ENCODE measurements at places on chromosomes 2 and 18.

- DNase-seq: no peak
Observed at GRCh38 chr2:42141687-42142546, 27.2 kb upstream of the EML4 start.

- DNase-seq: no peak
Observed at GRCh38 chr2:165587335-165587938, 117.9 kb downstream of the CSRNP3 start.

GRCh38 chr2:47265158-47265557 is 110.0 kb upstream of the STPG4 start:
- no peak for DNase-seq

GRCh38 chr2:158955842-158956365 is 12.5 kb upstream of the TANC1 start:
- DNase-seq: no peak

- DNase-seq: no peak
Observed at GRCh38 chr2:34121076-34121475, 522.0 kb upstream of the FAM98A start.

DNA sequence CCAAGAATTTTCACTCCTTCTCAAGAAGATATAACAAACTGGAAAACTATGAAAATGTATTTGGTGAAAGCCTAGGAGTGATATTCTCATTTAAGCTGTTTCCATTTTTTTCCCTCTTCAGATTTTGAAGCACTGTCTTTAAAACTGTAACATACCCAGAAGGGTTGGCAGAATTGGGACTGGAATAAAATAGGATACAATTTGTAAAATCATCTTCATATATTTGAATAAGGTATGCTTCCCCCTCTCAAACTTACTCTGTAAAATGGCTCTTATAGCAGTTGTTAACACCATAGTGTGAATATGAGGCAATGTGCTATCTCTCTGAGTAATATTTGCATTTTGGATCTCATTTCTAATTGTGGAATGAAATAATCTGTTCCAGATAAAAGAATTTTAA is 676.4 kb downstream of the ARHGAP15 start:
- DNase-seq: no peak

DNA sequence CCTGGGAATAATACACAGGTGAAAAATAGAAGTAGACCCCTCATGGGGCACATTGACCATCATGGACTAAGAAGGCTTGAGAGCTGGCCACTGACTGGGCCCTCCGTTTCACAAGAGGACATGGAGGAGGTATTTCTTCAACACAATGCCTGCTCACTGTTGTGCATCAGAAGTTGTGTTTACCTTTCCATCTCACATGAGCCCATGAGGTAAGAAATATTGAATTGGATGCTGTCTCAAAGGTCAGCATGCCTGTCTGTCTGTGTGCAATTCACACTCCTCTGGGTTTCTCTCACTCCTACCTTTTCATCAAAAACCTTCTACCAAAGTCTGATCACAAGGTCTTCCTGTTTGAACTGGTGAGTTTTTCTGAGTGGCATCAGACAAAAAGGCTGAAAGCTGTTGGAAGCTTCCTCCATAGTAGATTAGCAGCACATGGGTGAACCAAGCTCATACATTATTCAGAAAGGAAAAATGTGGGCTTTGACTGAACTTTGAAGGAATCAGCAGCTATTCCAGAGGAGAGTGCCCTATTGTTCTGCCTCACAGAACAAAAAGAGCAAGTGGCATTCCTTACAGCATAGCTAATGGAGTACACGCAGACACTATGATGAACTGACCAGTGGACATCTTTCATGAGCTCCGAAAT is 143.2 kb upstream of the RND3 start:
- no peak for DNase-seq

GRCh38 chr2:9811679-9812511 is 31.4 kb upstream of the TAF1B start:
- no peak for DNase-seq

DNA sequence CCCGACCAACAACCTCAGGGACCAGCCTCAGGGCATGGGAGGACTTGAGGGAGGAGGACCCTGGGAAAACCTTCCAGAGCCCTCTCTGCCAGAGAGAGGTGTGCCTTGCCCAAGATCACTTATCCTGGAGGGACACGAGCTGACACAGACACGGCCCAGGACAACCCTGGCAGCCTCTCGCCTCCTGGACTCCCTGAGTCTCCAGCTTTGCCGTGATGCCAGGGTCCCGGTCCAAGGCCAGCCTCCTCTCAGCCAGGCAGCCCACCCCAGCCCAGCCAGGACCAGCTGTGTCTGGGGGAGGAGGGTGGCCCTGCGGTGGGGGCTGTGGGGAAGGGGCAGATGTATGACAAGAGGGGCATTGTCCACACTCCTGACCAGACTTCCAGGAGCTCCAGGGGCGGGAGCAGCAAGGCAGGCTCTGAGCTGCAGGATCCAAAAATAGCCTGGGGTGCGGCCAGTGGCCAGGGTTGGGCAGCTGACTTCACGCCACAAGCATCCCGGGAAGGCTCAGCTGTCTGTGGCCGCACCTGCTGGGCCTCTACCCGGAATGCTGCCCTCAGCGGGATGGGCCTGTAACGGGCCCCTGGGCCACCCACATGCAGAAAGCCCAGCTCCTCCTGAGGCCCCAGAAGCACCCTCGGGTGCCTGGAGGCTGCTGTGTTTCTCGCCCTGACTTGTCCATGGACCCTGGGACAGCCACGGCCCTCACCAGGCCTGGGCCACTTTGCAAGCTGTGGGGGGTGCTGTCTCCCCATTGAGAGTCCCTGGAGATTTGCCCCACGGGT is 65.5 kb upstream of the GPC1 start:
- DNase-seq: no peak

DNA sequence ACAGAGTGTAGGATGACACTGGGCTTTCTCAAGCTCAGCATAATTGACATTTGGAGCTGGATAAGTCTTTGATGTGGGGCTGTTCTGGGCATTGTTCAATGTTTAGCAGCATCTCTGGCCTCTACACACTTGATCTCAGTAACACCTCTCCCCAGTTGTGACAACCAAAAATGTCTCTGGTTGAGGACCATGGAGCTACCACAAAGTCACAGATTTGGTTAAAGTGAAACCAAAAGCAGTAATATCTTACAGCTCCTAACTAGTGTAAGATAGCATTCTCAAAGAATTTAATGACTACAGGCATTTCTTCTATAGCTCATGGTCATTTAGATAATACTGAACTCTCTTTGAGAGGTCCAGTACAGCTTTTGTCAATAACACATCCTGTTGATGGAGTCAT is 23.4 kb upstream of the PAX3 start:
- DNase-seq: no peak

DNA sequence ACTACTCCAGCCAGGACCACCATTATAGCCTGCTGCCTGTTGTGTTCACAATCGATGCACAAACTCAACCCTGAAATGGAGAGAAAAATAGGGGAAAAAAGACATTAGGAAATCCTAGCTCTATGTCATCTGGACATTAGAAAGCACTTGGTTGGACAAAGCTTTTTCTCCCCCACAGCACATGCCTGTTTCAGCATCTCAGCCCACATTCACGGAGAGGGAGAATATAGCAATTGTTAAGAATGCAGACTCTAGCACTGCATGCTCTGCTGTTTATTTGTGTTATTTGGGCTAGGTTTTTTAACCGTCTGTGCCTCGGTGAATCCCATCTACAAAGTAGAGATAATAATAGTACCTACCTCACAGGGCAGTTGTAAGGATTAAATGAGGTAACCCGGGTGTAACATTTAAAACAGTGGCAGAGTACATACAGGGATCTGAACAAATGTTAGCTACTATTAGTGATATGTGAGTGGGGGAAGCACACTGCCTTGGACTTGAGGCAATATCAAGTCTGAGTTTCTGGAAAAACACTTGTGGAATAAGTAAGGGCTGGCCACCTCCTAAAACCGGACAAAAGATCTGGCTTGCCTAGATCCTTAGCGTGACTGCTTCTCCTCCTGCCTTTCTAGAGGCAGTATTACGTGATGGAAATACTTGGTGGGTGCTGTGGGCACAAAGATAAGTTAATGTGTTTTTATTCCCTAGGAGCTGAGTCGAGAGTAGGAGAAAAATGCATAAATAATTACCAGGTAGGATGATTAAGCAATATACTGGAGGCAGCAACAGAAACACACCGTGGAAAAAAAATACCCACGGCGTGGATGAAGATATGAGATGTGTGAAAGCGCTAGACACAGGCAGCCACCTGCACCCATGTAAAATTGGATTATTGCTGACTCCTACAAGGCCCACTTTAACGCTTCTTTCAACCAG is 1.0 kb upstream of the PPP1CB start:
- DNase-seq: no peak

GRCh38 chr2:109439390-109439786 is 174.4 kb downstream of the SEPTIN10 start:
- DNase-seq: no peak

GRCh38 chr2:153163055-153163454 is 315.5 kb downstream of the RPRM start:
- DNase-seq: no peak

DNA sequence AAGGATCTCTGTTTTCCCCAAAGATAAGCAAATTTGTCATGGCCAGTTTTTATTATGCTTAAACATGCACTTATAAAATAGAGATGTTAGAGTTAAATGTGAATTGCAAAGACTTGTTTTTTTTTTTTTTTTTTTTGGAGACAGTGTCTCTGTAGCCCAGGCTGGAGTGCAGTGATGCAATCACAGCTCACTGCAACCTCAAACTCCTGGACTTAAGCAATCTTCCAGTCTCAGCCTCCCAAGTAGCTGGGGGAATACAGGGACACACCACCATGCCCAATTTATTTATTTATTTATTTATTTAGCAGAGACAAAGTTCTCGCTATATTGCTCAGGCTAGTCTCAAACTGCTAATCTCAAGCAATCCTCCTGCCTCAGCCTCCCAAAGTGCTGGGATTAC is 15.1 kb downstream of the PHOSPHO2 start:
- no peak for DNase-seq

GRCh38 chr2:74100254-74101216 is 47.2 kb downstream of the BOLA3 start:
- no peak for DNase-seq

DNA sequence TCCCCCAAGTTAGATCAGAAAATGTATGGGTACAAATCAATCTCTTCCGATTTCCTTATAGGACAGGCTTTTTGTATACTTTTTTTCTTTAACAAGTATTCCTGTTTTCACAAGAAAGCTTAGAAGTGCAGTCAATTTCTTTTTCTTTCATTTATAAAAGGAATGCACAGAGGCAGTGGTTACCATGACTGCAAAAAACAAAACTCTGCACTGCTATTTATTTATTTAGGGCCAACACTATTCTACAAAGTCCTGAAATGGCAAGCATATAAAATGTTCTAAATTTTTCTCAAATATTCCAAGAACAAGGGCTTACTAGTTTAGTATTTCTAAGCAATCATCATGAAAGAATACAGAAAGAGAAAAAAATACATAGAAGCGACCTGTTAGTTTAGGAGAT is 22.2 kb downstream of the ATAD2B start:
- DNase-seq: no peak

DNA sequence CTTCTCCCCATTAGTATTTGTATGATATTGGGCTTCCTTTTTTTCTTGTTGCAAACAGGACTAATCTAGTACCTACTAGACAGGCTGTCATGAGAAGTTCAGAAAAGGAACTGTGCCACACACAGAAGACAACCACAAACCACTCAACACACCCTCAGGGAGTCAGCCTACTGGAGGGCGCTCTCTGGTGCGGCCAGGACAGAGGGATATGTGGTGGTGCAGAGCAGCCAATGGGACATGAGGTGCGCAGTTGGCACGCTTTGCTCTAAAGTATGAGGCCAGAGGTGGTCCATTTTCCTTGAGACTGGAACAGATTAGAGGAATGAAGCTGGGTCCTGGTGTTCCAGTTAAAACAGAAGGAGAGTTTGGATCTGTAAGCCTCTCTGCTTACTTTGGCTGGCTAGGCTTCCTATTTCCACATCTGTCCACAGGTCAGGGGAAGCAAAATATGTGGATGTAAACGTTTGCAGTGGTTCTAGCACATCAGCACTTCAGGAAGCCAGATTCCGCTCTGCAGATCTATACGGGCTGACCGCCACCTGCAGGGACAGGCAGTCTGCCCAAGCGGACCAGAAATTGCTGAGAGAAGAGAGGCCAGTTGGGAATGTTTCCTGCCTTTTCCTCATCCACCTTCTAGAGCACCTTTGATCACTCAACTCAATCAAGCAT is 114.1 kb downstream of the GFPT1 start:
- no peak for DNase-seq

DNA sequence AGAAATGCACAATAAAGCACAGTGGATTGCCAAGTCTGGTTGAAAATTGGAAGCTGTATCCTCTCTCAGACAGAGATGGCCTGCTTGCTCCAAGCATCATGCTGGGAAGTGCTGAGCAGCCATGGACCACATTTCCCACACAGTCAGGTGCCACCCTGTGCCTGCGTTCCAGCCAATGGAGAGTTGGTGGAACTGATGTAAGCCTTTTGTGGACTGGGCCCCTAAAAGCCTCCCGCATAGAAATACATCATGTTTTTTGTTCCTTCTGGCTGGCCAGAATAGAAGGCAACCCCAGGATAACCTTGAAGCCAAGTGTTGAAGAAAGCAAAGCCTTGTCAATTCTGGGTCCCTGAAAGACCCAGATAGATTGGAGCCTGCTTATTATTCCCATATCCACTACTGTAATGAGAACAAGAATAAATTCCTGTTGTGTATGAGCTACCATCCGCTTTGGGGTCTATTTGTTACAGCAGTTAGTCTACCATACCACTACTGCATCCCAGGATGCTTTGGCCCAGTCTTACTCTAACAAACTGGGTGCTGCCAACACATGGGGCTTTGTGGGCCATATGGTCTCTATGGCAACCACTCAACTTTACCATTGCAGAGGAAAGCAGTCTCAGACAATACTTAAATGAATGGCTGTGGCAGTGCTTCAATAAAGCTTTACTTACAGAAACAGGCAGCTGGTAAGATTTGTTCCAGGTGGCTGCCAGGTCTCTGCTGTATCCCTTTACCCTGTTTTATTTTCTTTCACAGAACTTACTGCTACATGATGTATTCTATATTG is 65.4 kb downstream of the POLE4 start:
- no peak for DNase-seq

DNA sequence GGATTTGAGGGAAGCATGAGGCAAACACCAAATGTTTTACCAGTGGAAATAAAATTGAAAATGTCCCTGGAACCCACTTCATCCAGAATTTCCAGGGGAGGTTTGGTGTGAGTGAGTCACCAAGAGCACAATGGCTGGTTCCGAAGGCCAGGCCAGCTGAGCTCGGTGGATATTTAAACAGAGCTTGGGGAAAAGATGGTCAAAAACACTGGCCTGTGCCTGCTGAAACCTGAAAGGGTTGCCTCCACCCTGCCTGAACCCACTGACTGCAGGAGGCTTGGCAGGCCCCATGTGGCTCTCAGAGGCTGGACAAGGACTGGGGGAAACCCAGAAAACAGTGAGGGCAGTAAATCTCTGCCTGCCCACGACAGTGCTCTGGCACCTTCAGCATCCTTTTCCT is 93.9 kb downstream of the TTC32 start:
- no peak for DNase-seq

DNA sequence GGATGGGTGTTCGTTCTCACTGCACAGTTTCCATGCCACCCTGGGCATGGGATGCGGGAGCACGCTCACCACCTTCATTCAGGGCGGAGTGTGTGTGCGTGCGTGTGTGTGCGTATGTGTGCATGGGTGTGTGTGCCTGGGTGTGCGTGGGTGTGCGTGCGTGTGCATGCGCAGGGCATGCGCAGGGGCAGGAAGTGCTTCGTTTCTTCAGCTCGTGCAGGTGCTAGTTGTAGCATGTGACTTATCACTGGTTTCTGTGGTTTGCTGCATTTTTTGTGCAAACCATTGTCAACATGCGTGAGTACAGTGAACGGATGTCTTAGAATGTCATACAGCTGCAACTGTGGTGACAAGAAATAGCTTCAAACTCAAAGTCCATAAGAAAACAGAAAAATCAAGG is 179.5 kb downstream of the PTGR3 start:
- no peak for DNase-seq

GRCh38 chr2:134359367-134360081 is 105.7 kb downstream of the MGAT5 start:
- no peak for DNase-seq
